Activated T-helper 9 cell treated with anti-CD3 and anti-CD28 coated beads, Interleukin-2, amount 50 U/mL, for 16 hours (primary cell): ENCODE measurements at places on chromosomes 4 and X.

DNA sequence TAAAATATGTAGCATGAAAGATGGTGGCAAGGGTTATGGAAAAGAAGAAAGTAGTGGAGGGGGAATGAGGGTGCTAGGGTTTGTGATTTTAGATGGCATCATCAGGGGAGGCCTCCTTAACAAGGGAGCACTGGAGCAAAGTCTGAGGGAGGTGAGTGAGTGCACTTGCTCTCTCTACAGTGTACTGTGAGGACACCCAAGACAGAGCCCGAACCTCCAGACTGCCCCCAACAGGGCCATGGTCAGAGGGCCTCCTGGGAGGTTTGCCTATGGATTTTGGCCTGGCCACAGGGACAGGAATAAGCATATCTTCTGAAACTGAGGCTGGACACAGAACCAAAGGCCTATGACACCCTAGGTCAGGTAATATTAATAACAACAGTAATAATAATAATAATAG is 21.4 kb upstream of the PJA1 start:
- no peak for DNase-seq

DNA sequence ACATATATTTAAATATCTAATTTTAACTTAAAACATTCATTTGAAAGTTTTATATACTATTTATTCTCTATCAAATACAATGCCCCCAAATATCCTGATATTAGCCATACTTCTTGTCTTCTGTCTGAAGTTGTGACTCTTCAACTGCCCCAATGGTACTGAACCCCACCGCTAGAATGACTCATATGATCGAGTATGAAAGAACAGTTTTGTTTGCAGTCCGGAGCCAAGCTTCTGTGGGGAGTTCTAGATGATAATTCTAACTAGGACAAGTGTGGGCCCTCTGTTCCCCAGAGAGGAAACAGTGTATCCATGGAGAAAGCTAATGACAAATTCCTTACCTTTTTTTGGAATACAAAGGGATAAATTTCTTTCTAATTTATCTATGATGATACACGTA is 24.7 kb upstream of the CT47A1 start:
- no peak for DNase-seq

DNA sequence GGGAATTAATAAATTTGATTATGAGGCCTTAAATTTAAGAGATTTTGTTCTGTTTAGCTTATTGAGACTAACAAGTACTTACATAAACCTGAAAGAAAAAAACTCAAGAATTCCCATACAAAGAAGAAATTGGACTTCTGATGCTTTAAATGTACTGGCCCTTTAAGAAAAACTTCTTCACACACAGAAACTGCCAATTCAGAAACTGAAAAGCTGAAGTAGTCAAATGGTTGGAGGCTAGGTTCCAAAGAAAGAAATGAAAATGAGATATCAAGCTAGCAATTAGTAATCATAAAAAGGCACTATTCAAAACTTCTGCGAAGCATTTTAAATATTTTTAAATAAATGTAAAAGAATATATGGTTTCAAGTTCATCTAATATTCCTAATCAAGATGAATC is 151.3 kb downstream of the THOC2 start:
- DNase-seq = no peak

DNA sequence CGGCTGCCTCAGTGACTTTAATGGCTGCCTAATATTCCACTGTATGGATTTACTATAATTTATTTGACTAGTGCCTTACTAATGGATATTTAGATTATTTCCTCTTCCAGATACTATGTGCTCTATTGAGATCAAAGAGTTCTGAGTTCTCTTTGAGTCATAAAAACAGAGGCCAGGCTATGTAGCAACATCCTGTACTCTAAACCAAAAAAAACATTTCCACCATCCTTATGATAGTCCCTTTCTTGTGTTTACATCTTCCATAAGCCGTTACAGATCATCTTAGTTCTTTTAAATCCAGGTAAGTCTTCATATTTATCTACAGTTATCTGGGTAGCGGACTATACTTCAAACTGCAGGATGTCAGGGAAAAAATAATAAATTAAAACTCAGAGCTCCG is 56.6 kb upstream of the TMEM184C start:
- no peak for DNase-seq

- DNase-seq = no peak
Observed at GRCh38 chrX:144683247-144683646, 564.1 kb upstream of the SPANXN1 start.

DNA sequence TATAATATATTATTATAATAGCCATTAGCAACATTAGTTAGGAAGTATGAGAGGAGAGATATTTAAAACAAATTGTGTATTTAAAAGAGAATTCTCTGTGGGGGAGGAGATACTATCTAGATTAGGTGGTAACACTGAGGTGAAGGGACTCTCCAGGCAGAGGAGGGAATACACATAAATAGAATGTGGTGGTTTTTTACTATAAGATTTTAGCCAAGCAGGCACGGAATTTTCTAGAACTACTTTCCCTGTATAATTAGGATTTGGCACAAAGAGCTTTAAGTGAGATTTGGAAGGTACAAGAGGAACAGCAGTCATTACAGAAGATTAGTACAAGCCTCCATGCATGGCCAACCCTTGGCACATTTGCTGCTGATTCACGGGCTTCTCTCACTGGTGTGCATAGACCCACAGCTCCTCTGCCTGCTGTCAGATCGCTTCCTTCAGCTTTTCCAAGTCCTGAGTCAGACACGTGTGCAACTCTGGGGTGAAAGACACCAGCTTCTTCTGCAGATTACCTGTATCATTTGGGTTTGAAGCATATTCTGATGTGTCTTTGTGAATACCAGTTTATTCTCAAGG is 685.5 kb downstream of the KCTD8 start:
- no peak for DNase-seq

- DNase-seq = no peak
Observed at GRCh38 chrX:42746606-42747005, 31.4 kb downstream of the PPP1R2C start.

DNA sequence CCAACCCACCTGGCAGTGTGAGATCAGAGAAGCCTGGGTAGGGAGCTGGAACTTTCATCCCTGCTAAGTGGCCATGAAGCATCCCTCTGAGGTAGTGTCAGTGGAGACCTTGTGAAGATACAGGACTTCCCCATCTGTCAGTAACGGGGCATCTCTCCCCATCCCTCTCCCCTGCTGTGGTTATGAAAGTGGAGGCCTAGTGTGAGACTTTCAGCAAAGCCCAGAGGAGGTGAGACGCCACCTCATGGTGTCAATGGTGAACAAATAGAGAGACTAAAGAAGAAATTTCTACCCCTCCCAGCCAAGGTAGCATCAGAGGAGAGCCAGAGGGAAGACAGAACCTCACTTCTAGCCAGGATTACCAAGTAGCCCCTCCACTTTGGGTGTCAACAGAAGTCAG is 150.2 kb downstream of the VEGFC start:
- DNase-seq = no peak

GRCh38 chr4:158521484-158522088 is at the start of gene RXFP1:
Gene RXFP1, plus strand, starts transcription at chr4:158521882. Its CDS starts 95 bp downstream, at chr4:158521977.
- no peak for DNase-seq

- no peak for DNase-seq
Observed at GRCh38 chrX:19174401-19175025, 52.2 kb upstream of the ADGRG2 start.

- DNase-seq = no peak
Observed at GRCh38 chr4:38195911-38196310, 235.7 kb downstream of the PTTG2 start.

- no peak for DNase-seq
Observed at GRCh38 chr4:118260309-118260708, 92.5 kb downstream of the PRSS12 start.

- DNase-seq = no peak
Observed at GRCh38 chrX:23559975-23560374, 107.3 kb upstream of the PRDX4 start.

- no peak for DNase-seq
Observed at GRCh38 chr4:143726714-143727113, 26.2 kb upstream of the FREM3 start.

- DNase-seq = no peak
Observed at GRCh38 chr4:52192721-52193135, 141.6 kb downstream of the SPATA18 start.

DNA sequence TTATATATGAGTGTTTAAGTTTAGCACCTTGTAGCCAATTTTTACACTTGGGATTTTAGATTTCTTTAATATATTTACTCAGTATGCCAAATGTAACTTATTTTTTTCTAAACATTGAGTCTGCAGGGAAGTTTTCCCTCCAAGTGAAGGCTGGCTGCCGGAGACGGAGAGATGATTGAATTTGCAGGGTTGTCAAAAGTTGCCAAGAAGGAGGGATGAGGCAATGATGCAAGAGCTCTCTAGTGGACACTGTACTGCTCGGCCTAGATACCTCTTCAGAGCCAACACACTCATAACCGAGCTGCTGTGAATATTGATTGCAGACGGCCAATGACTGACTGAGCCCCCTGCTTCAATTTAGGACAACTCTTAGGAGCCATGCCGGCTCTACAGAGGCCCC is 318.6 kb upstream of the CASK start:
- DNase-seq = no peak

DNA sequence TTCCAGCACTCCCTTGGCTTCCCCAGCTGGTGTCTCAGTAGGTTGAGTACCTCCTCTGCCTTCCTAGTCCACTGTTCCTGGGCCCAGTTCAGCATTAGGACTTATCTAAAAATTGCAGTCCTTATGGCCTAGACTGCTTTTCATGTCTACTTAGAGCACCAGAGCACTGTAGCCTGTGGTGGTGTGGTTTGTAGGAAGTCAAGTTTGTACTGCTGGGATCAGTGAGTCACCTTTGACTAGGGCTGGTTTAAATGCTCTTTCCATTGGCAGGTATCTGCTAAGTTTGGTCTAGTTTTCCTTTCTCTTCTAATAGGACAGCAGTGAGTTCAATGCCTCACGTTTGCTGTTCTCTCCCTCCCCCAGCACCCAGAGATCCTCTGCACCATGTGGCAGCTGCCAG is 233.6 kb upstream of the WDFY3 start:
- no peak for DNase-seq

GRCh38 chr4:118942465-118942864 is 53.8 kb downstream of the SYNPO2 start:
- no peak for DNase-seq

DNA sequence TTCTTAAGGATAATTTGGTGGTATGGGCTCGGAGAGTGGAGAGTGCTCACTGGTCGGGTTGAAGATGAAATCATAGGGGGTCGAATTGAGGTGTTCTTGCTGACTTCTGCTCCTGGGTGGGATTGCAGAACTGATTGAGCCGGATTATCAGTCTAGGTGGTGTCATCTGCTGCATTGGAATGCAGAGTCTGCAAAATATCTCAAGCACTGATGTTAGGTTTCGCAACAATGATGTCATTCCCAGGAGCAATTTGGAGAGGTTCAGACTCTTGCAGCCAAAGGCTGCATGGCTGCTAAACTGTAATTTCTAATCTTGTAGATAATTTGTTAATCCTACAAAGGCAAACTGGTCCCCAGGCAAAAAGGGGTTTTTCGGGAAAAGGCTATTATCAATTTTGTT is 67.7 kb downstream of the RHOH start:
- DNase-seq = no peak

- no peak for DNase-seq
Observed at GRCh38 chr4:3774253-3774883, 8.2 kb downstream of the ADRA2C start.
